ENCODE measurements at places on chromosomes 16 and 17.

DNA sequence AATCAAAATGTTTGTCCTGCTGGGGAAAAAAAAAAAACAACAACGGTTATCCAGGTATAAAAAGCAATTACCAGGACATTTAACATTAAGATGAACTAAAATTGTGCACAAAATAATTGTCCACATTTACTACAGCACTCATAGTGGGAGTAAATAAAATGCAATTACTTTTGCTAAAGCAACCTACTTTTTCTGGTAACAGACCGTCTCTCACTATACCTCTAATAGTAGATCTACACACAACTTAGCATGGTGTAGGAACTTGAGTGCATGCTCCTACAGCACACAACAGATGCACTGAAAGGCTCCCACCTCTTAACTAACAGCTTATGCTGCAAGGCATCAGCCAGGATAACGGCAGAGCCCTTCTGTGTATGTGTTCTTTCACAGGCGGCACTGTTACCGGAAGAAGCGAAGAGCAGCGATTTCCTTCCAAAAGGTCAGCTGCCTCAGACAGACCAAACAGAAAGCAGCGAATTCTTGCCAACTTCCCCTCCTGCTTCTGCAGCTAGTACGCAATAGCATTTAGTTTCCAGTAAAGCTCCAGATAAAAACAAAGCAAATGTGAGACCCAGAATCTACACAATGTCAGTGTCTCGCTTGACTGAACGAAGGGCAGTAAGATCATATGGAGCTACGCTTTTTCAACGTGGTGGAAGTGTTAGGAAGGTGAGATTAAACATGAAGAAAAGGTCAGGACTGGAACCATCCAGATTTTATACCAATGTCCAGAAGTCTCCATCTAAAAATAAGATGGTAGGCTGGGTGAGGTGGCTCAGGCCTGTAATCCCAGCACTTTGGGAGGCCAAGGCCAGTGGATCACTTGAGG is 27.6 kb downstream of the STAT5B start:
- DNase-seq = peak; percentile 98

DNA sequence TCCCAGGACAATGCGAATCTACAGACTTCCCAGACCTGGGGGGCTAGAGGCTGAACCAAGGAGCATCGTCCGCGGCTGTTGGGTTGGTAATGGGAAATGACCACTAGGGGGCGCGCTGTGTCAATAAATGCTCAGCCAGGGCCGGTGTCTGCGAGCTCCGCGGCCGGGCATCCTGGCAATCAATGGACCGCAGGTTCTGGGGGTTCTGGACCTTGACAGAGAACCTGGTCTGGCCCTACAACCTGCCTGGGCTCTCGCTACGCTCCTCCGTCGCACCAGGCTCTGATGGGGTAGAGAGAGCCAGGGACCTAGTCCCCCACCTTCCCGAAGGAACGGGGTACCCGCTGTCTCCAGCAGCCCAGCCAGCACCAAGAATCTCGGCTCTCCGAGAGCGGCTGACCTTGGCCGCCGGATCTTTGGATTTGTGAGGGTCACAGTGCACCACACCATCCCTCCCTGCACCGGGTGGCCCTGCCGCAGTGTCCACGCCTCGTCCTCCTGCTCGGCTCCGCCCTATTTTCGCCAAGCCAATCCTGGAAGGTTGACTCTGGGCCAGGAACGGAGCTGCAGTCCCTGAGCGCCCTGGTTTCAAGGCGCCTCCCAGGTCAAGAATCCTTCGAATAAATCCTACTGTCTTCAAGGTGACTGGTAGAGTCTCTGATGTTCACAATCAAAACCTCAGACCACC is 20.4 kb upstream of the BEAN1 start:
- DNase-seq = peak; percentile 43

- DNase-seq = no peak
Observed at GRCh38 chr17:32933881-32934280, 5.9 kb downstream of the TMEM98 start.

DNA sequence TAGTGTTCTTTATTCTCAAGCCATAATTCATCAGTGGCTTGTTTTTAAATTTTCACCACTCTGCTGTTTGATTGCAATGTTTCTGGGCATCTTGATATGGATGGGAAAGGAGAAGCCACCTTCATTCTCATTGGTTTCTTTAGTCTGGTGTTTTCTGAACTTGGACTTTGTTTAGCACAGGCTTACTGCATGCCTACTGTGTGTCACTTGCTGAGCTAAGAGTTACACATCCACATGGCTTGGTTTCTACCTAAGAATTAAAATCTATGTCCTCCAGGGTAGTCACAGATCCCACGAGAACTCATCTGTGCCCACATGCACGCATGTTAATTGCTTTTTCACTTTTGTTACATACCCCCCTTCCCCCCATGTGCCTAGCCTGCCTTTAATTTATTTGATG is 4.6 kb downstream of the CMIP start:
- no peak for DNase-seq

DNA sequence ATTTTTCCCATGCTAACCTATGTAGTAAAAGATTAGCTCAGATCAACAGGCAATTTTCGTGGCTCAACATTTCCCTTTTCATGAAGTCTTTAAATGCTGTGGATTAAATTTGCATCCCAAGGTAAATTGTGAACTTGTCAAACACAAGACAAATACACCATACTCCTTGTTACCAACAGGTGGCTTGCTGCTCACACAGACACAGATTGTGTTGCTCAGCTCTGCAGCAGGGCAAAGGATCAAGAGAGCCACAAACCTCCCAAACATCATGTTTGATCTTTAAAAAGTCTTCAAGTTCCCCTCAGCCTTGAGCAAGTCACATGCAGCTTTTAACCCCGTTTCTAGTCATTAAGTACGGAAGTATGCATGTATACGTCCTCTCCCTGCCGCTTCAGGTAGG is 119.6 kb upstream of the CNTNAP4 start:
- no peak for DNase-seq

Measured in NCI-H524 (cell line).